ENCODE measurements at places on chromosomes 5 and 9.
A peak's percentile ranks its signal among the peaks of the same experiment; 100 is the strongest.

GRCh38 chr5:80745490-80745889, 90.7 kb upstream of the DHFR start:
- DNase-seq = no peak

DNA sequence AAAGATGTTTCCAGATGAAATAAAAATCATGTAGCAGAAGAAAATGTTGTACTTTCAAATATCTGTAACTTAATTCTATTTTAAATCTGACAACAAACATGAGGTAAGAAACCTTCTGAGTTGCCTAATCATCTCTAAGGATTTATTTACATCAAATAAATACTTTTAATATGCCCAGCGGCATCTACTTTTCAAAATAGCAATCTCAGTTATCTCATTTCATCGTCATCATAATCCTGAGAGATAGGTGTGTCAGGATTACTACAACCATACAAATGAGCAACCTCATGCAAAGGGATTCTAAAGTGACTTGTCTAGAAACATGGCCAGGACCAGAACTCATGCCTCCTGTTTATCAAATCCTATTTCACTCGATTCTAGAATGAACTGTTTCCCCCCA, 49.5 kb downstream of the DENND1A start:
- no peak for DNase-seq

GRCh38 chr9:79603222-79603920, 31.6 kb downstream of the TLE4 start:
- no peak for DNase-seq

- peak; percentile 35 for DNase-seq
Observed at GRCh38 chr5:115542651-115543364, 1.8 kb downstream of the FEM1C start.

- DNase-seq = peak; percentile 53
Observed at GRCh38 chr5:132867046-132867451, 607 bp downstream of the UQCRQ start.

GRCh38 chr9:91296354-91296753, 65.4 kb downstream of the AUH start:
- DNase-seq = peak; percentile 15

- DNase-seq = no peak
Observed at GRCh38 chr9:127139775-127140174, 17.3 kb upstream of the ANGPTL2 start.

DNA sequence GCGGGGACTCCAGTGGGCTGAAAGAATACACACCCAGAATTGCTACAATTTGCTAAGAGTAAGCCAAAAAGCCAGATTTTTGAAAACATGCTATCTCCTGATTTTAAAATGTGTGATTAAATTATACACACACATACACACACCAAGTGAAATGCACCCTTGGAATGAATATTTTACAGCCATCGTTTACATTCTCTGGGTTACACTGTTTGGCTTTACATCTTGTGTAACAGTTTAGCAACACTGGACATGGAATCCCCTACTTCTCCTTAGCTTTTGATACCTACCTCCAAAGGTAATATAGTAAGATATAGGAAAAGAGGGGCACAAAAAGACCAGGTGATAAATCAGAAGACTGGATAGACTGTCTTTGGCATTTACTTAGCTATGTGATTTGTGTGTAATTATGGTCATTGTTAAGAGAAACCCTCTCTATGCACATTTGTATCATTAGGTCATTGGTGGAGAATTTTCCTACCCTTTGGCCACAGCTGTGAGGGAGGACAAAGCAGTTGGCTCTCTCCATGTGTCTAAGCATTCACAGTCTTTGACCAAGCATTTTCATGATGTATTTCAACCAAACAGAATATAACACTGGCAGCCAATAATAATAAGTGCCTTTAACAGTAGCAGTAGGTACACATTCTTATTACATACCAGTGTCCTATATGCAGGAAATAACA, 7.6 kb downstream of the SVEP1 start:
- DNase-seq = no peak
